Breast epithelium (tissue), 4 donors: ENCODE measurements at places on chromosomes 12 and 14. TPM values are rescaled to one million over a fixed set of nuclear protein-coding genes. Genes with fewer than 3 reads are reported as not detected.

MGP gene
- 5,040 TPM for total RNA-seq

SLC5A8 gene
- 0.29 TPM for total RNA-seq

ANO4 gene
- 0.80 TPM for total RNA-seq

SSPN gene
- 22.1 TPM for total RNA-seq

B3GNT4 gene
- total RNA-seq = not detected

GNG2 gene
- total RNA-seq = 12.1 TPM

CCDC63 gene
- total RNA-seq = not detected

RAB3IP gene
- total RNA-seq = 12.5 TPM

PMCH gene
- total RNA-seq = not detected

AMN gene
- 0.88 TPM for total RNA-seq

SCN8A gene
- 0.32 TPM for total RNA-seq

SERPINA9 gene
- total RNA-seq = not detected

AKAP5 gene
- total RNA-seq = 0.98 TPM

PCED1B gene
- total RNA-seq = 6.2 TPM

KCNMB4 gene
- total RNA-seq = 1.5 TPM

GPRC5D gene
- total RNA-seq = not detected

FGF6 gene
- not detected for total RNA-seq

ALDH2 gene
- 56.4 TPM for total RNA-seq

PXN gene
- total RNA-seq = 53.9 TPM

AGAP2 gene
- 1.2 TPM for total RNA-seq

OTX2 gene
- not detected for total RNA-seq

TBC1D30 gene
- total RNA-seq = 11.9 TPM

ATG14 gene
- 16.1 TPM for total RNA-seq

BIN2 gene
- total RNA-seq = 7.6 TPM

CD69 gene
- 21.4 TPM for total RNA-seq

FLVCR2 gene
- total RNA-seq = 9.1 TPM

DEPDC4 gene
- 1.3 TPM for total RNA-seq

TMEM132D gene
- total RNA-seq = not detected

FITM1 gene
- 1.6 TPM for total RNA-seq

ANKRD33 gene
- total RNA-seq = not detected

SYNDIG1L gene
- total RNA-seq = 1.0 TPM

GRIP1 gene
- 6.3 TPM for total RNA-seq
